ENCODE measurements at places on chromosomes 2 and 18.

DNA sequence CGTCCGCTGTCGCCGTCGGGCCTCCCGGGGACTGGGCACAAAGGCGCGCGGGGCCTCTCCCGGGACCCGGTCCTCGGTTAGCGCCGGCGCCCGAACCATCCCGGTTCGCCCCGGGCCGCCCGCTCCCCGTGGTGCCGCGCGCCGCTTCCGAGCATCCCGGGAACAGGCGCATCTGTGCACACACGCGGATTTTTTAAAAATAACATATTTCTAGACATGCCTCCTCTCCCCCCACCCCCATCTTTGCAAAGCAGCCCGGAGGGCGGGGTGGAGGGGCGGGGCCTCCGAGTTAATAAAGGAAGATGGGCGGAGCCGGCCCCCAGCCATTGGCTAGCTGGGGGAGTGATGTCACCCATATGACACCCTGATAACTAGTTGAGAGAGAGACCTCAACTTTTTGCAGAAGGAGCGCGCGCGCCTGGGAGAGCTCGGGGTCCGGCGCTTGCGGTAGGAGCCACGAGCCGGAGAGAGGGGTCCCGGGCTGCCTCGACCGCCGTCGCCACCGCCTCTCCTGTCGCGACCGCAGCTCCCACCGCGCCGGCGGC is at the start of gene SOX11:
Gene SOX11 (plus strand): TSS at position 400 of the 545 bp plus-strand sequence. CDS start 338 bp downstream, outside the sequence.
- DNase-seq, result no peak

- no peak for DNase-seq
These were observed 38.3 kb upstream of the OTOF start for GRCh38 chr2:26516246-26516645.

GRCh38 chr2:226892729-226893128 is 56.9 kb downstream of the RHBDD1 start:
- no peak for DNase-seq

DNA sequence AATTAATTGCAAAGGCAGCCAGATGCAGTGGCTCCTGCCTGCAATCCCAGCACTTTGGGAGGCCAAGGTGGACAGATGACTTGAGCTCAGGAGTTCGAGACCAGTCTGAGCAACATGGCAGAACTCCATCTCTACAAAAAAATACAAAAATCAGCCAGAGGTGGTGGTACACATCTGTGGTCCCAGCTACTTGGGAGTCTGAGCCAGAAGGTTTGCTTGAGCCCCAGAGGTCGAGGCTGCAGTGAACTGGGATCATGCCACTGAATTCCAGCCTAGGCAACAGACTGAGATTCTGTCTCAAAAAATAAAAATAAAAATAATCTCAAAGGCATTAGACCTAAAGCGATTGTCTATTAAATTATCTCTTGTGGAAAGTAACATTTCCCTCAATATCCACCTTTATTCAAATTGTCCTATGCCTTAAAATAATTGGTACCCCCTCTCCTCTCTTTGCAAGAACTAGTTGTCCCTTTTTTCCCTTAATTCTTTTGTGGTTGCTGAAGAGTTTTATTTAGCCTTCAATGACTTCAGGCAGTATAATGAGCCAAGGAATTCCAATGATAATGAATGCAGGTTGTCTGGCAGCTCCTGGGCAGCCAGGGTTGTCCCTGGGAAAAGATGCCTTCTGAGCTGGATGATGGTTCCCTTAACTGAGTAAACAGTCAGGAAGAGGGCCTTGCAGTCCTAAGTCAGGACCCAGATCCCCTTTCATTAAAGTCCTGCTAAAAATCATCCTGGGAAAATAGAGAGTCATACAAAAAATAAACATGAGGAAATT is 32.2 kb downstream of the GPR75 start:
- DNase-seq, result no peak

DNA sequence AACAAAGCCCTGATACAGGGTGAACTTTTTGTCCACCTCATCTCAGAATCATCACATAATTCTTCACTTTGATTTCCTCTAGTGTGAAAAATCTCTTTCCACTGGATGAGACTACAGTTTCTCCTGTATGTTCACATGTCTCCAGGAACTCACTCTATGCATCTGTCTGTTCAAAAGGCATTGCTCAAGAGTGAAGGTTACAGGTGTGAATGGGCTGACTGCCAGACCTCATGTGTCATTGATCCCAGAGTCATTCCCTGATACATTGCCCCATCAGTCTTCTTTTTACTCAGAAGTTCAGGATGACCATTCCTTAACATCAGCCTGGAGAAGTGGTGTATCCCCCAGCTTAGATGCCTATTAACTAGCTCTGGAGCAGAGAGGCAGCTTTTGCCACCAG is 4.4 kb upstream of the DSC3 start:
- DNase-seq, result no peak

GRCh38 chr2:54479424-54479823 is 23.3 kb downstream of the SPTBN1 start:
- no peak for DNase-seq

DNA sequence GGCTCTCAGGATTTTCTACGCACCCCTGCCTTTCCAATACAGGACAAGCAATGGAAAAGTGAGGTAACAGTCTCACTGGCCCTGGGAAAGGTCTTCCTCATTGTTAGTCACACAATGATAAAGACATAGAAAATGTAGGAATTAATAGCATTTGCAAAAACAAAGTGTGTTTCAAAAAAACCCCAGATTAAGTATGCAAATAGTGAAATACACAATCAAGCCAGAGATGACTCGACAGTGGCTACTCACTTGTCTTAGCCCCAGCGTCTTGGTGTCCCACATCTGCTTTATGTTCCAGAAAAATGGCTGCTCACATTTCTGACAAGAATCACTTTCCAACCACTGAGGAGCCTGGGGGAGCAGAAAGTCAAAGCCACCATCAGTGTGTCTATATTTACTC is 47.0 kb upstream of the AP1S3 start:
- DNase-seq, result peak; percentile 33

GRCh38 chr2:180828756-180829155 is 151.6 kb upstream of the UBE2E3 start:
- no peak for DNase-seq

GRCh38 chr2:84649487-84650142 is 133.3 kb downstream of the DNAH6 start:
- DNase-seq, result no peak

DNA sequence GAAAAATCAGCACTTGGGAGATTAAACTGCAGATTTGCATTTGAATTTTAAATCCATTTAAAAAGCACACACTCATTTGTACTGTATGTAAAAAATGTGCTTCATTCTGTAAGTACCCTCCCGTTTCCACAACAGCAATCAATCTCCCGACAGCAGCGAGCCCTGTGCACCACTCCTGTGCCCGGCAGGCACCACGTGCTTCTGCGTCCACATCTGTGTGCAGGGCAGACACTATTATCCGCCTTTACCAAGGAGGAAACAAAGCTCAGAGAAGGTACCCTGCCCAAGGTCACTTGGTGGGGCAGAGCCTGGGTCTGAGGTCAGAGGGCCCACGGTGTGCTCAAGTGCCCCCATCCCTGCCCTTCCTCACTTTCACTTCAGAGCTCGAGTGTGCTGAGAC is 7.5 kb downstream of the HSBP1L1 start:
- DNase-seq, result no peak

- peak; percentile 31 for DNase-seq
These were observed 1.2 kb upstream of the OTX1 start for GRCh38 chr2:63049211-63049969.

Measured in GM06990 (cell line).